NCI-H1417 treated with DMSO at 0.1 percent for 48 hours (cell line): ENCODE measurements at places on chromosomes 16 and 17.

DNA sequence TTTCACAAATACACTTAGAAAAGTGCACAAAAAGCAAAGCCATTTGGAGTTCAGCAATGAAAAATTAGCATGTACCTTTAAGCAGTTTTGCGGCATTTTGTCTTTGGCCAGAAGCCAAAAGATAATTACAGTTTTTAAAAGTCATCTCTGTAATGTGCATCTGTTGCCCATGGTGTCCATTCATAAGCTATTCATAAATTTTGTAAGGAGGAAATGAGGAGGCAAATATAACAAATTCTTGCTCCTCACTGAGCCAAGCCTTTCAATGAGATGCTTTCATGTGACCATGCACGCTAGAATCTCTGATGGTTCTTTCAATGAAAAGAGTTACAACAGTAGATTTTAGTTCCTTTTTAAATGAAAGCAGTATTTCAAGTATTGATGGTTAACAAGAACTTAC lies 247.1 kb upstream of the MON1B start:
- peak; percentile 46 for DNase-seq

- no peak for DNase-seq
Measured at GRCh38 chr16:73172241-73172972, 124.5 kb upstream of the ZFHX3 start.

DNA sequence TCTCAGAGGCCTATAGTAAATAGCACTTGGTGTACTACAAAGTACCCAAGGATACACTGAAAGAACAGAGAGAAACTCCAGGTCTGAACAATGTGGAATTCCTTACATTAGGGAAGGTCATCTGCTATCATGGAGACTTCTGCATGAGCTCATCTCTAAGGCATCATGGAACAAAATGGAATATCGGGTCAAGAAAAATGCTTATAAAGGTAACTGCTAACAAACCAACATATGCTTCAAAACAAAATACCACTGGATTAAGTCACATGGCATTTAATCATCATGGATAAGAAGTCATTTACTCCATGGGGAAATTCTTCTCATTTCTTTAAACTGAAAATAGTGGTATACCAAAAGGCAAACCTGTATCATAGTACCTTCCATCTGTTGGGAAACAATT lies 34.2 kb downstream of the TXNDC11 start:
- DNase-seq, result no peak

- DNase-seq, result no peak
Measured at GRCh38 chr16:27080895-27081294, 14.2 kb downstream of the C16orf82 start.

- DNase-seq, result no peak
Measured at GRCh38 chr17:43018008-43018853, 4.0 kb downstream of the VAT1 start.

DNA sequence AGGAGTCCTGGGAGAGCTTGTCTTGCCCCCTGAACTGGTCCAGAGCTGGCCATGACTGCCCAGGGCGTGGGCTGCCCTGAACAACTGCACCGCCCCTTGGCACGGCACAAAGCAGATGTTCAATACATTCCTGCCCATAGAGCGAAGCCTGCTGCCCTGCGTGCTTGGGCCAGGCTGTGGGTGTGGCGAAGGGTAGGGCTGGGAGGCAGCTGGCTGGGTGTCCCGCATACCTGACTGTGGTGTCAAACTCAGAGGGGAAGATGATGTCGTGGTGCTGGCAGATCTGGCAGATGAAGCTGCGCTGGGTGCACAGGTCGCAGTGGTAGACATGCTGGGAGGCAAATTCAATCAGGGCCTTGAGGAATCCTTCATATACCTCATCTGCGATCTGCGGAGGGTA lies 124.2 kb upstream of the SMURF2 start:
- DNase-seq, result no peak

- DNase-seq, result no peak
Measured at GRCh38 chr17:82049521-82049971, 2.1 kb downstream of the RFNG start.
